NCI-H2107 (cell line): ENCODE measurements at places on chromosomes 1 and 21.

- DNase-seq = no peak
Observed at GRCh38 chr1:215599418-215600074, 32.4 kb downstream of the KCTD3 start.

- no peak for DNase-seq
Observed at GRCh38 chr1:206102292-206102936, 14.8 kb downstream of the AVPR1B start.

DNA sequence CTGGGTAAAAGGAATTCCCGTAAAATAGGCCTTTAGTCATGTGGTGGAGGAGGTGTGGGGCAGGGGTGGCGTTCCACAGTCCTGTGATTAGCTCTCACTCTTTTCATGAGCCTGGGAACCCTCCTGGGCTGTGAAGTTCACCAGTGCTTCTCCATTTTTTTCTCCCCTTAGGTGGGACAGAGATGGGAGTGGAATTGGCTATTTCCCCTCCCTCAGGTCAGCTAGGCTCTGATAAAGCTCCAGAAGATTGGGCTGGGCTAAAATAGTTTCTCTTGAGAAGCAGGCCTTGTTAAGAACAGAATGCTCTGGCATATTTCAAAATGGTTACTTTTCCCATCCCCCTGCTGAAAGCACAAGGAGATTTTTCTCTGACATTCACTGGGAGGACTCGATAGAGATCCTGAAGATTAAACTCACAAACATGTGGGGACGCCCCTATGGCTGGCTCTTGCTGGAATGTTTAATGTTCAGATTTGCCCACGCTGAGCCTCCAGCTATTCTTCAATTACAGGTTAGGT, 33.4 kb upstream of the SLC2A1 start:
- DNase-seq = no peak

- DNase-seq = no peak
Observed at GRCh38 chr1:172906778-172907592, 143.8 kb downstream of the TNFSF18 start.

GRCh38 chr1:27049607-27050006, 37.0 kb upstream of the TENT5B start:
- DNase-seq = no peak

- no peak for DNase-seq
Observed at GRCh38 chr1:220701974-220702373, 11.8 kb downstream of the C1orf115 start.

DNA sequence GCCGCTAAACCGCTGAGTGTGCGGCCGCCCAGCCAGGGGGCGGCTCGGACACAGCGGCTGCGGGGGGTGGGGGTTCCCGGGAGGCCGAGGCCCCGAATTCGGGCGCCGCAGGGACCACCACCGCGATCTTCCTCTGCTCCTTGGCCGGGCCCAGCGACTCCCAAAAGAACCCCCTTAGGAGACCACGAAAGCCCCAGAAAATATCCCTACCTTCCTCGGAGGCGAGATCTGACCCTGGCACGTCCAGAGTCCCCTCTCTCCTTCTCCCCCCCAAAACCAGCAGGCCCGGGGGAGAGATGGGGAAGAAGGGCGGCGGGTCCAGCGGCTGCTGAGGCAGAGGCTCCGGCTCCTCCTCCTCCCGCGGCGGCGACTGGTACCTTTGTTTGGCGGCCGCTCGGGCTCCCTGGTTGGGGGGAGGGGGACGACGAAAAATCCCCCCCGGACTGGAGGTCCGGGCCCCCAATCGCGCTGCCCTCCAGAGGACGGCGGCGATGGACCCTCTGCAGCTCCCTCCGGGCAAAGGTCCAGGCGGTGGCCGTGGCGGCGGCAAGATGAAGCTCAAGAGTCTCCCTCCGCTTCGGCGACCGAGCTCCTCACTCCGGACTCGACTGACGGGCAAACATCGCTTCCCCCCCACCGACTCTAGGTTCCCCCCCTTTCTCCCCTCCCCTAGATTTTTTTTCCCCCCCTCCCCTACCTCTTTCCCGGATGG, at the start of gene ARID4B:
Gene ARID4B, minus strand, starts transcription at position 621 of the 712 bp plus-strand sequence. CDS start 1,260 bp downstream, outside the sequence.
- peak; percentile 76 for DNase-seq

- DNase-seq = no peak
Observed at GRCh38 chr1:16153999-16154673, 1.7 kb downstream of the EPHA2 start.

DNA sequence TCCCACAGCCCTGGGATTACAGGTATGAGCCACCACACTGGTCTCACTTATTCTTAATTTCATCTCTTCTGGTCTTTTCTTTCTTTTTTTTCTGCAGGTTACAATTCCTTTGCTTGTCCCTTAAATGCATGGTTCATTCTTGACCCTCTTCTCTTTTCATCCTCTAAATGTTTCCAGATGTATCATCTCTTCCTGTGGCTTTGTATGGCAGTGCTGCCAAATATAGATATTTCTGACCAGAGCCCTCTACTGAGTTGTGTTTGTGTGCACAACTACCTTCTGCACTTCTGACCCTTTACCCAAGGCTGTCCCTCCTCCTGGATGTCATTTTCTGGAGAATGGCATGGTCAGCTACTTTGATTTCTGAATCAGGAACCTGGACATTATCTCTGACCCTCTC, 32.5 kb downstream of the OLFML3 start:
- no peak for DNase-seq

GRCh38 chr1:59692591-59692990, 122.2 kb upstream of the HOOK1 start:
- peak; percentile 24 for DNase-seq

GRCh38 chr1:8471451-8471850, 153.5 kb downstream of the SLC45A1 start:
- no peak for DNase-seq

GRCh38 chr1:167469280-167469965, 48.9 kb downstream of the CD247 start:
- DNase-seq = no peak

- no peak for DNase-seq
Observed at GRCh38 chr1:56175211-56175610, 404.2 kb downstream of the PLPP3 start.

DNA sequence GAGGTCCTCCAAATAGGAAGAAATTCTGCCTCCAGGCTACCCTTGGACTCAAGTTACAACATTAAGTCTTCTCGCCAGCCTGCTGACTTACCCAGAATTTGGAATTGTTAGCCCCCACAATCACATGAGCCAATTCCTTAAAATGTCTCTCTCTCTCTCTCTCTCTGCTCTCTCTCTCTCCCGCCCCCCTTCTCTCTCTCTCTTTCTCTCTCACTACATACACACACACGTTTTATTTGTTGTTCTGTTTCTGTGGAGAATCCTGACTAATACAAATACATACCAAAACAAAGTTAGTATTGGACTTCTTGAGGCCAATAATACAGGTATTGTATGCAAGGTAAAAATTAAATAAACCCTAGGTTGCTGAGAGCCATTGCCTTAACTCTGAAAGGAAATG, 72.1 kb downstream of the TNFSF18 start:
- DNase-seq = no peak

DNA sequence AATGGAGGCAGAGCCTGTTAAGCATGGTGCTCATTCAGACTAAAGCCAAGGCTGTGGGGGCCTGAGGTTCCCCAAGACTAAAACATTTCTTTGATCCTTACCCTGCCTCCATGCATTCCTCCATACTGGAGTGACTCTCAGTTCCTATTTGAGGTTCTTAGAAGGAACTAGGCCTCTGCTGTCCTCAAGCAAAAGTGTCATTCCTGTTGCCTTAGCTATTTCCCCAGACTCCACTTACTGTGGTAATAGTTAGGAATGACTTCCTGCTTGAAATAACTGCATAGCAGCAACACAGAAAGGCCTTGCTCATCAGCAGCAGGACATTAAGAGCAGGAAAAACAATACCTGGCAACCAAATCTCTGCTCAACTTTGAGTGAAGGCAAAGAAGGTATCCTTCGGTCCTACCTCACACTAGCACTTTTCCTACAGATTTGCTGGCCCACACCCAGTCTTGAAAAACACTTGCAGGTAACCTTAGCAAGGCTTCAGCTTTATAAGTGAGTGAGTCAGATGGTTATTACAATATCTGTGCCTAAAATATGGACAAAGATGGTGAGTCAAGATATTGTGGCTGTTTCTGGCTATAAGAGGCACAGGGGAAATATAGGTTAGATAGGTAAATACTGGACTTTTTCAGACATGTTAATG, 14.8 kb downstream of the LRRC41 start:
- DNase-seq = no peak

DNA sequence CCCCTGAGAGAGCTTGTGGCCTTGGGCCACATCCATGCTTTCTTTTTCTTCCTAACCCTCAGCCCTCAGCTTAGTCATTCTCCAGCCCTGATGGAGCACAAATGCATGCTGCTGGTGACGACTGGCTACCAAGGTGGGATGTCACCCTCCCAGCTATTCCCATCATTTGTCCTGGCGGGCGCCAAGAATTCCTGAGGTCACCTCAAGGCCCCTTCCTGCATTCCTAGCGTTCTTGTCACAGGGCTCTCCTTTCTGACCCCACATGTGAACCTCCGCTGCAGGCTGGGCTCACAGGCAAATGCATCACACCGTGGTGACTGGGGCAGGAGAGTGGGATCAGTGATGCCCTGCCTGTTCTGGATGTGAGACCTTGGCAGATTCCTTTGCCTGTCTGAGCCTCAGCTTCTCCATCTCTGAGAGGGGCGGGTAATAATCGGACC, 53.4 kb upstream of the IFFO2 start:
- no peak for DNase-seq

GRCh38 chr1:220786057-220786336, 716 bp upstream of the MTARC1 start:
- no peak for DNase-seq

- DNase-seq = no peak
Observed at GRCh38 chr1:186626356-186626932, 53.8 kb downstream of the PTGS2 start.

DNA sequence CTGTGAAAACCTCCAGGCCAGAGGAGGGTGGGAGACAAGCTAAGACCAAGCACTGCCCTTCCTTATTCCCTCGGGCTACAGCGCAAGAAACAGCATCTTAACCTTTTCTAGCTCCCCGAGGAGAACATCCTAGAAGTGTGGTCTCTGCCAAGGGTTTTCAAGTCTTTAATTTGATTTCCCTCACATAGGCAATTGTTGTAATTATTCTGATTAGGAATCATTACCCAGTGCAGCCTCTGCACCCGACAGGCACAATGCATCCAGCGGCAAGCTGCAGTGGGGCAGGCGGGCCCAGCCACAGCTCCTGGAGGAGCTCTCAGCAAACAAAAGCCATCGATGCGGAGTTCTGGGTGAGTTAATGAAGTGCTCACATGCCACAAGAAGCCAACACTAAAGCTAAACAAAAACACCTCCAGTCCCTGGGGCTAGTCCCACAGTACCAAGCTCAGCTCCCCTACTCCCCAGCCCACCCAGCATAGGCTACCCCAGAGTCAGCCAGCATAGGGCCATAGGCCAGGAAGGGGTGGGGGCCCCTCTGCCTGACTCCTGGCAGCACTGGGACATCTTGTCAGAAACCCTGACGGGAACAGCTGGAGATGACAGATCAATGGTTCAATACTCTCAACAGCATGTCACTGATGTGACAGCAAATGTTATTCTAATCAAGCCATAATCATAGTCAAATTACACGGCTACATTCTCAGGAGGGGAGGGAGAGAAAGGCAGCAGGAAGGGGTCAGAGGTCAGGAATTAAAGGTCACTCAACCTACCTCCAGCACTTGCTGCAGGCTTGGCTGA, 42.5 kb downstream of the ERI3 start:
- no peak for DNase-seq

- peak; percentile 31 for DNase-seq
Observed at GRCh38 chr1:235270625-235271024, 57.4 kb downstream of the ARID4B start.
